ENCODE measurements at places on chromosomes 1 and 21.

DNA sequence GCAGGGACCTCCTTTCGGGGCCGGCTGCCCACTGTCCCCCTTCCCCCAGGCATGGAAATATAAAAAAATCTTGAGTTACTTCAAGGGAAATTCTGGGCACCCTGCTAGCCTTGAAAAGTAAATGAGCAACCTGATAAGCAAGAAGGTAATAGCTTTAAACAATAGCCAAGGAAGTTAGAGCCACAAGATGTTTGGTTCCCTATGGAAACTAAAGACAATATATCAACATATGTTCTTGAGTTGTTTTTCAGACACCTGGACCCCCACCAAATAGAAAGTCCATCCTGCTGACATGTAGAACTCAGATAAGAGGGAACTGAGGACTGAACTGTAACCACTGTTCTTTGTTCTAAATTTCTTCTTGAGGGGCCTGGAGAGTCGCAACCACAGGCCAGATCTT lies 19.3 kb upstream of the SLC35A3 start:
- no peak for DNase-seq
- no peak overlapping the region for H3K27ac ChIP-seq
- H3K27me3 ChIP-seq, result no peaks in the 10 kb centered on the region
- H3K4me1 ChIP-seq, result no peaks in the 10 kb centered on the region
- H3K4me3 ChIP-seq, result no peak overlapping the region
- H3K36me3 ChIP-seq, result no peaks in the 10 kb centered on the region

DNA sequence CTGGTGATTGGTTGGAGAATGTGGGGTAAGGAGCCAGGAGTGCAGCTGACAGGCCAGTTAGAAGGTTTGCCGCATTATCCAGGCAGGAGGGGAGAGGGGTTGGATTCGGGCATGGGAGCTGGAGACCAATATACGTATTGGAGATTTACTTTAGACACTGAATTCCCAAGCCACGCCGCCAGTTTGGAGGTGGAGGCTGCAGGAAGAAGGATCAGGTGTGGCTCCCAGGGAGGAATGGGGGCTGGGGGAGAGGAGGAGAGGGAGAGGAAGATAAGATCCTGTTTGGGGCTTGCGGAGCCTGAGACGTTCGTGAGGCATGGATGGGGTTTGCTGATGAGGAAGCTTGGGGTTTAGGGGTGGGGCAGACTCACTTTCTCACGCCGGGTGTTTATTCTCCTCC lies 155.1 kb upstream of the IGSF21 start:
- no peaks in the 10 kb centered on the region for H3K36me3 ChIP-seq
- no peak for DNase-seq
- H3K4me1 ChIP-seq, result no peaks in the 10 kb centered on the region
- no peak overlapping the region for H3K27ac ChIP-seq

DNA sequence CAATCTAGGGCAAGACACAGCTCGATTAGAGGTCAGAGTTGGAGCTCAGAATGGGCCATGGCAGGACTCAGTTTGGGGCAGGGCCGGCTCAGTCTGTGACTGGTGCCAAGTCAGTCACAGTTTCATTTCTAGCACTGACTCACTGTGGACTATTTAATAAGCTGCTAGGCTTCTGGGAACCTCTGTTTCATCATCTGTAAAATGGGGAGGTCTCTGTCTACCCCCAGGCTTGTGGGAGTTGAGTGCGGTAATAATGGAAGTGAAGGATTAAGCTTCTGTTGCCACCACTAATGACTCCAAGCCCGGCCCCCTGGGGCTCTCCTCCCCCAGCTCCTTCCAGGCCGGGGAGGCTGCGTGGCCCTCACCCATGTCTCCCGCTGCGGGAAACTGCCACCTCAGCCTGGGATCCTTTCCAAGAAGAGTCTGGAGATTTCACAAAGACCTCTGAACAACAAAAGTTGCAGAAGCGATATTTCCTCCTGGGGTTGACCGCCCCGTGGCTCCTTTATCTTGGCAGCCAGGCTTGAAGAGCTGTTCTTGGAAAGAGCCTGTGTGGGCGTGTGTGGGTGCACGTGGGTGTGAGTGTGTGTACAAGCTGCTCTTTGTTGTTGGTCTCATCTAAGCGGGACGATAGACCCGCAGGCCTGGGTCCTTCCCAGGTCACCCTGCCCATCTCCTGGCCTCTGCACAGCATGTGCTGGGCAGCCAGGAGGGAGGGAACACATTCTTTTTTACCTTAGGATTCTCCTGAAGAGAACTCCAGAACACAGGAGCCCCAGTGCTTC lies 29.1 kb downstream of the KNCN start:
- peaks cover 18% of the 10 kb centered on the region for H3K27me3 ChIP-seq
- H3K36me3 ChIP-seq, result no peaks in the 10 kb centered on the region
- H3K4me1 ChIP-seq, result peaks cover 34% of the 10 kb centered on the region
- DNase-seq, result peak; percentile 45
- H3K4me3 ChIP-seq, result peak overlapping the region; percentile 32

- H3K27ac ChIP-seq, result no peak overlapping the region
- peaks cover 2% of the 10 kb centered on the region for H3K27me3 ChIP-seq
- H3K36me3 ChIP-seq, result no peaks in the 10 kb centered on the region
- H3K4me1 ChIP-seq, result no peaks in the 10 kb centered on the region
- H3K4me3 ChIP-seq, result no peak overlapping the region
These were observed 52.1 kb upstream of the CD5L start for GRCh38 chr1:157893686-157894085.

DNA sequence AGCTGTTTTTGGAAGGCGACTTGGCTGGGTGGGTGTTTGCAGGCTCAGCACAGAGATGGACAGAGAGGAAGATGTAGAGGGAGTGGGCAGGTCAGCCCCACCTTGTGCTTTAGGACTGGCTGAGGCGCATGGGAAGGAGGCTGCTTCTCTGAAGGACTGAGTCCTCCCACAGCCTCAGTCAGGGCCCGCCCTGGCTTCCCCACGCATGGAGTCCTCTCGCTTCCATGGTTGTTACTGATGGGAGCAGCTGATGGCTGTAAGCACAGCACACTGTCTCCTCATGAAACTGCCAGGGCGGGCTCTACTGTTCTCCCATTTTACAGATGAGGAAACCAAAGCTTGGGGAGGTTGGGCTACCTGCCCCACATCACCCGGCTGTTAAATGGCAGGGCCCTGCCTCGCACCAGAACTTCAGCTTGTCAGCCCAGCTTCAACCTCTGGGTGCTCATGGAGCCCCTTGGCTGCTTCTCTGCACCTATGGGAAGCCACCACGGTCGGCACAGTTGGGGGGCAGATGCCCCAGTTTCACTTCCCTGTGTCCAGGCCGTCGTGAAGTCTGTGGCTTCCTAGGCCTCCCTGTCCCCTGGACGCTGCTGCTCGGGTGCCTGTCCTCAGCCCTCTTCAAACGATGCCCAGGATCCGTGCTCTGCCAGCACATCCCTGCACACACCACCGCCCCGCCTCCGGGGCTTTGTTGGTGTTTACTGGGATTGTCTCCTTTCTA lies 2.4 kb downstream of the TMEM201 start:
- H3K4me1 ChIP-seq, result peaks cover 35% of the 10 kb centered on the region
- H3K36me3 ChIP-seq, result no peaks in the 10 kb centered on the region
- H3K27me3 ChIP-seq, result no peaks in the 10 kb centered on the region
- no peak for DNase-seq
- H3K4me3 ChIP-seq, result no peak overlapping the region
- peak overlapping the region; percentile 1 for H3K27ac ChIP-seq

DNA sequence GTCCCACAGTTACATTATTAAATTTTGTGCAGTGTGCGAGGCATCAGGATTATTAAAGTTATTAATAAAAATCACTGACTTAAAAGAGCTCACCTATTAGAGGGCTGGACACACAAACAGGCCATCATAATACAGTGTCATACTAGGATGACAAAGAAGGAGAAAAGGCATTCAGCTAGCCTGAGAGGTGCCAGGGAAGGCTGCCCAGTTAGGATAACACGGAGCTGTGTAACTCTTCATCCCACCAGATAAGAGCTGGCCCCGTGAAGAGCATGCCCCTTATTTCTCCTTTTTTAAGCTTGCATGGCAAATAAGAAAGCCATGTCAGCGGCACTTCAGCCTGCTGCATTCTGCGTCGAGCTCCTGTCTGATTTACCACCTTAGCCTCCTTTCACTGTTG lies 109.5 kb downstream of the KCNK1 start:
- peaks cover 2% of the 10 kb centered on the region for H3K4me1 ChIP-seq
- H3K27me3 ChIP-seq, result peaks cover 3% of the 10 kb centered on the region
- no peaks in the 10 kb centered on the region for H3K36me3 ChIP-seq
- no peak overlapping the region for H3K27ac ChIP-seq
- H3K4me3 ChIP-seq, result no peak overlapping the region

GRCh38 chr1:230464671-230465070 lies 38.5 kb upstream of the PGBD5 start:
- DNase-seq, result no peak
- no peaks in the 10 kb centered on the region for H3K4me1 ChIP-seq
- no peak overlapping the region for H3K4me3 ChIP-seq
- H3K36me3 ChIP-seq, result no peaks in the 10 kb centered on the region
- no peak overlapping the region for H3K27ac ChIP-seq
- peaks cover 22% of the 10 kb centered on the region for H3K27me3 ChIP-seq

- no peaks in the 10 kb centered on the region for H3K27me3 ChIP-seq
- H3K27ac ChIP-seq, result no peak overlapping the region
- H3K4me3 ChIP-seq, result no peak overlapping the region
- no peak for DNase-seq
- H3K36me3 ChIP-seq, result no peaks in the 10 kb centered on the region
- H3K4me1 ChIP-seq, result no peaks in the 10 kb centered on the region
These were observed 352.5 kb upstream of the VAMP3 start for GRCh38 chr1:7418442-7419080.

DNA sequence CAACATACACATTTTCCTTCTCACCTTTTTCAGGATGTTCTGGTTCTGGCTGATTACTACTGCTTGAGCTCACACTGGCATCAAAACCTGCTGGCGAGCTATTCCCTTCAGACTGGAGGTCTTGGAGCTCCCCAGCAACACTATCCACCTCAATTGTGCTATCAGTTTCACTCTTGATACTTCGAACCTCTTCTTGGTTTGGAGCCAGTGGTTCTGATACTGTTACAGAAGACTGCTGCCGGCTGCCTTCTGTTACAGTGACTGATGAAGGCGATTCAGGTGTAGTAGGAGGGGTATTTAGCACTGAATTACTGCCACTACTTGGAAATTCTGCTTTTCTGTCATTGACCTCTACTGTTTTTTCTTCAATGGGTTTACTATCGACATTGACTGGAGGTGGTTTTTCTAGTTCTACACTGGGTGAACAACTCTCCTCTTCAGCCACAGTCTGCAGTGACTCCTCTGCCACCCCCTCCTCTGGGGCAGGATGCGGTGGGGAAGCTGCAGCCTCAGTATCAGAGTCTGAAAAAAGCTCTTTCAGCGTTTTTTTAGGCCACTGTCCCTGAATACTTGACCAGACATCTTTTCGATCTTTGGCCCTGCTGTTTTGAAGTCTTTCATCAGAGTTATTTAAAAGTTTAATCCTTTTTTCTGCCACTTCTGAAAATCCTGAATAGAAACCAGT lies 20.7 kb upstream of the RBM34 start:
- H3K27ac ChIP-seq, result peak overlapping the region; percentile 61
- no peaks in the 10 kb centered on the region for H3K27me3 ChIP-seq
- H3K4me1 ChIP-seq, result peaks cover 24% of the 10 kb centered on the region
- H3K4me3 ChIP-seq, result no peak overlapping the region
- H3K36me3 ChIP-seq, result peaks cover 43% of the 10 kb centered on the region

DNA sequence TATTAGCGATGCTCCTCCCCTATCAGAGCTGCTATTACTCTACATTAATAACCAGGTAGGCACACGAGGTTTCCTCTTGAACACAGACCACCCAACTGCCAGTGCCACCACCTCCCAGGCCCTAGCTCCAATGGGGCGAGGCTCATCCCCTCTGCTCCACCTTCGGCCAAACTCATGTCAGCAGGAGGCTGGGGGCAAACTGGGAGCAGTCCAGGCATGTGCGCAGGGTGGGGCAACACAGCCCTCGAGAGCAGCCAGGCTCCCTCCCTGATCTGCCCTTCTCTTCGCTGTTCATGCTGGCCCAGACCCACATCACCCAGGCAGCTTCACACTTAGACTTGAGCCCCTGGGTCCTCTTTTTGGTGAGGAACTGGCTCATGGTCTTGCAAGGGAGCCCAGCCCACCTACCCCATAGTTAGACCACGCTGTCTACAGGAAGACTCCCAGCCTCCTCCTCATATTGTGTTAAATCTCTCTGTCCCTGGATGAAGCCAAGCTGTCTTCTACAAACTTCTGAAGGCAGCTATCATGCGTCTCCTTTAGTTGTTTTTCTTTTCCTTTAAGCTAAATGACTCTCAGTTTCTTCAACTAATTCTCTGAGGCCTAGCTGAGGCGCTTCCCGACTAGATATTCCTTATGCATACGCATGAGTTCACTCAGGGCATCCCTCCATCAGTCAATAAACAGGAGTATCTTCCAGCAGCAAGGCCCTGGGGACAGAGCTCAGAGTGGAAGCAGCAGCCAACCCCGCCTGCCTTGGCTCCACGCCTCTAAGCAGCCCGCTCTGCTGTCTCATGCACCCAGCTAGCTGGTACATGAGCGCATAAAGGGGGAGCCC lies 12.0 kb downstream of the TMEM9 start:
- H3K27ac ChIP-seq, result no peak overlapping the region
- DNase-seq, result no peak
- no peak overlapping the region for H3K4me3 ChIP-seq
- H3K4me1 ChIP-seq, result no peaks in the 10 kb centered on the region

- H3K4me1 ChIP-seq, result no peaks in the 10 kb centered on the region
- H3K27me3 ChIP-seq, result no peaks in the 10 kb centered on the region
- no peak overlapping the region for H3K27ac ChIP-seq
- DNase-seq, result no peak
These were observed 16.0 kb downstream of the COL9A2 start for GRCh38 chr1:40301066-40301465.

- DNase-seq, result no peak
- no peak overlapping the region for H3K27ac ChIP-seq
- H3K4me3 ChIP-seq, result no peak overlapping the region
- no peaks in the 10 kb centered on the region for H3K36me3 ChIP-seq
- H3K27me3 ChIP-seq, result peaks cover 3% of the 10 kb centered on the region
- no peaks in the 10 kb centered on the region for H3K4me1 ChIP-seq
These were observed 23.0 kb upstream of the DNAJC11 start for GRCh38 chr1:6724517-6725141.

GRCh38 chr1:44721485-44722361 lies 9.2 kb downstream of the RNU5D-1 start:
- H3K4me1 ChIP-seq, result peaks cover 71% of the 10 kb centered on the region
- no peaks in the 10 kb centered on the region for H3K36me3 ChIP-seq

GRCh38 chr1:11394592-11395245 lies 84.2 kb upstream of the DISP3 start:
- no peak for DNase-seq
- peaks cover 6% of the 10 kb centered on the region for H3K4me1 ChIP-seq
- H3K27me3 ChIP-seq, result peaks cover 30% of the 10 kb centered on the region
- H3K4me3 ChIP-seq, result no peak overlapping the region
- H3K36me3 ChIP-seq, result no peaks in the 10 kb centered on the region
- no peak overlapping the region for H3K27ac ChIP-seq

Data from activated CD4-positive, alpha-beta memory T cell treated with anti-CD3 and anti-CD28 coated beads, Interleukin-2, amount 10 ng/mL, durations not matched to agents 7 days and 5 days (primary cell).